ENCODE measurements at places on chromosomes 2 and 18.

- DNase-seq: no peak
Measured at GRCh38 chr2:61520261-61520660, 17.9 kb downstream of the XPO1 start.

DNA sequence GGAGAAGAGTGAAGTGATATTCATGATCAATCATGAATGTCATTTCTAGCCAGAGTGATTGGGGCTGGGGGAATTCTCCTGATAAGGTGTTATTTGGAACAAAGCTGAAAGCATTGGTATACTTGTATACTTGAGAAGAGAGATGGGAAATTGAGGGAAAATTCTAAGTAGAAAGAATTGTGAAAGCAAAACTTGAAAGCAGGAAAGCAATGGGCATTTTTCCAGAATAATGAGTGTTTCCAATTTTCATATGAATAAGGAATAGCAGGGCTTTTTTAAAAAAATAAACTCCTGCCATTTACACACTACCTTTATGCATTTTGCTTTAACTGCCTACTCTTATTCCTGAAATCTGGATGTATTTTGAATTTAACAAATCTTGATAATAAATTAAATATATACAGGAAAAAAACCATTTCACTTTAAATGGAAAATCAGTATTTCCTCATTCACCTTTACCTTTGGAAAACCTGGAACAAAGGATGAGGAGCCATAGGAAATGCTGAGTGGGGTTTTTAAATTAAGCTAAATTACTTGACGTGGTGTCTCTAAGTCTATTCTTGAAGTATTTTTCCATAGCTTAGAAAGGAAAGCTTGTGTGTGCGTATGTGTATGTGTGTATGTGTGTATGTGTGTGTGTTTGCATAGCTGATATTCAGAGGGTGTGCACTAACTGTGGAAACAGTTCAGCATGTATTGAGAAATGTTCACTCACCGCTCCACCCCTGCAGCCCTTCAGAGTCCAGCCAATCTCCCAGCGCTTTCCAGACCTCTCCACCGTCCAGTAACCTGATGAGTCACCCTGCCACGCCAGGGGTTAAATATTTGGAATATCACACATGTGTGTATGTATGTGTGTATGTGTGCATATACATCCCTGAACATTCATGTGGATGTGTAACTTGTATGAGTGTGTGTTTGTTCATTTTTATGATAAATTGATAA, 427.3 kb downstream of the THSD7B start:
- peak; percentile 21 for DNase-seq

- DNase-seq: no peak
Measured at GRCh38 chr2:53096351-53096750, 671.3 kb upstream of the CHAC2 start.

- DNase-seq: no peak
Measured at GRCh38 chr2:80393991-80394390, 89.4 kb upstream of the LRRTM1 start.

Measured in kidney epithelial cell (primary cell).